A549 treated with AZD2906 at 1 μM for 4 hours (cell line): ENCODE measurements at places on chromosomes 3 and 15. TPM values are rescaled to one million over a fixed set of nuclear protein-coding genes. Genes with fewer than 3 reads are reported as not detected.

GUCA1C gene
- not detected in 5 replicates for total RNA-seq

CNTN3 gene
- not detected in 5 replicates for total RNA-seq

IQCF5 gene
- total RNA-seq: not detected in 5 replicates

XYLB gene
- 3.1 to 4.3 TPM (median 3.4 TPM) in 5 replicates for total RNA-seq

RTP4 gene
- total RNA-seq: not detected in 5 replicates

ZNF80 gene
- total RNA-seq: not detected in 5 replicates

ZNF774 gene
- 0.88 to 1.6 TPM (median 1.0 TPM) in 5 replicates for total RNA-seq

GLDN gene
- 0.03 to 0.08 TPM (median 0.05 TPM) in 3 of 5 replicates, not detected in the others for total RNA-seq

GOLGA6L25 gene
- not detected in 5 replicates for total RNA-seq

SPESP1 gene
- total RNA-seq: not detected in 5 replicates

STAB1 gene
- 0.07 to 0.18 TPM (median 0.16 TPM) in 5 replicates for total RNA-seq

MST1R gene
- total RNA-seq: 4.5 to 6.4 TPM (median 6.1 TPM) in 5 replicates

CCDC174 gene
- 10.9 to 16.3 TPM (median 11.8 TPM) in 5 replicates for total RNA-seq

LRRC2 gene
- total RNA-seq: not detected in 5 replicates

SHQ1 gene
- 15.6 to 18.2 TPM (median 16.2 TPM) in 5 replicates for total RNA-seq

NTRK3 gene
- 18.4 to 24.5 TPM (median 20.3 TPM) in 5 replicates for total RNA-seq

ATG7 gene
- 13.7 to 18.3 TPM (median 13.8 TPM) in 5 replicates for total RNA-seq

PTPN9 gene
- total RNA-seq: 38.4 to 54.7 TPM (median 47.4 TPM) in 5 replicates

TLR9 gene
- 0.03 to 0.05 TPM (median 0.04 TPM) in 3 of 5 replicates, not detected in the others for total RNA-seq

LDHAL6B gene
- not detected in 5 replicates for total RNA-seq

ASB14 gene
- not detected in 5 replicates for total RNA-seq

CTXND1 gene
- 0.01 TPM in 3 of 5 replicates, not detected in the others for total RNA-seq

HRH1 gene
- 5.6 to 6.9 TPM (median 6.2 TPM) in 5 replicates for total RNA-seq

HRG gene
- not detected in 5 replicates for total RNA-seq

ARL14 gene
- 0.30 to 0.59 TPM (median 0.41 TPM) in 5 replicates for total RNA-seq

GOLGA6A gene
- total RNA-seq: 0.07 to 0.15 TPM (median 0.11 TPM) in 5 replicates

FETUB gene
- 0.08 to 0.34 TPM (median 0.15 TPM) in 5 replicates for total RNA-seq

MNS1 gene
- 1.9 to 3.4 TPM (median 2.6 TPM) in 5 replicates for total RNA-seq

ADAMTS9 gene
- total RNA-seq: 0.57 to 0.72 TPM (median 0.62 TPM) in 5 replicates

GPR176 gene
- 8.6 to 12.9 TPM (median 9.8 TPM) in 5 replicates for total RNA-seq

CRBN gene
- 22.4 to 33.3 TPM (median 25.9 TPM) in 5 replicates for total RNA-seq

CYP1A1 gene
- 1.2 to 2.2 TPM (median 1.7 TPM) in 5 replicates for total RNA-seq

TEX55 gene
- 0.08 TPM in 1 of 5 replicates, not detected in the others for total RNA-seq

DPPA4 gene
- total RNA-seq: not detected in 5 replicates

LTK gene
- 0.05 to 0.20 TPM (median 0.05 TPM) in 5 replicates for total RNA-seq

COL6A6 gene
- not detected in 5 replicates for total RNA-seq

SPTBN5 gene
- 0.10 to 0.25 TPM (median 0.17 TPM) in 5 replicates for total RNA-seq

TRH gene
- total RNA-seq: not detected in 5 replicates

CGNL1 gene
- 0.46 to 0.79 TPM (median 0.56 TPM) in 5 replicates for total RNA-seq

GOLGA8T gene
- total RNA-seq: 0.84 to 1.9 TPM (median 1.6 TPM) in 5 replicates

IMPDH2 gene
- 147 to 171 TPM (median 156 TPM) in 5 replicates for total RNA-seq

RABL3 gene
- 12.0 to 23.0 TPM (median 14.6 TPM) in 5 replicates for total RNA-seq

ISY1 gene
- 19.3 to 22.3 TPM (median 21.3 TPM) in 5 replicates for total RNA-seq

FAM107A gene
- total RNA-seq: 0.26 to 0.51 TPM (median 0.41 TPM) in 5 replicates

ALCAM gene
- 78.0 to 120 TPM (median 98.3 TPM) in 5 replicates for total RNA-seq

TGM4 gene
- 0.13 to 0.23 TPM (median 0.19 TPM) in 5 replicates for total RNA-seq

ARRDC4 gene
- total RNA-seq: 0.11 to 0.28 TPM (median 0.13 TPM) in 5 replicates
